ENCODE measurements at places on chromosomes 7 and 10. TPM values are rescaled to one million over a fixed set of nuclear protein-coding genes. Genes with fewer than 3 reads are reported as not detected.

The GPR85 gene
- 1.6 TPM for total RNA-seq

DNA sequence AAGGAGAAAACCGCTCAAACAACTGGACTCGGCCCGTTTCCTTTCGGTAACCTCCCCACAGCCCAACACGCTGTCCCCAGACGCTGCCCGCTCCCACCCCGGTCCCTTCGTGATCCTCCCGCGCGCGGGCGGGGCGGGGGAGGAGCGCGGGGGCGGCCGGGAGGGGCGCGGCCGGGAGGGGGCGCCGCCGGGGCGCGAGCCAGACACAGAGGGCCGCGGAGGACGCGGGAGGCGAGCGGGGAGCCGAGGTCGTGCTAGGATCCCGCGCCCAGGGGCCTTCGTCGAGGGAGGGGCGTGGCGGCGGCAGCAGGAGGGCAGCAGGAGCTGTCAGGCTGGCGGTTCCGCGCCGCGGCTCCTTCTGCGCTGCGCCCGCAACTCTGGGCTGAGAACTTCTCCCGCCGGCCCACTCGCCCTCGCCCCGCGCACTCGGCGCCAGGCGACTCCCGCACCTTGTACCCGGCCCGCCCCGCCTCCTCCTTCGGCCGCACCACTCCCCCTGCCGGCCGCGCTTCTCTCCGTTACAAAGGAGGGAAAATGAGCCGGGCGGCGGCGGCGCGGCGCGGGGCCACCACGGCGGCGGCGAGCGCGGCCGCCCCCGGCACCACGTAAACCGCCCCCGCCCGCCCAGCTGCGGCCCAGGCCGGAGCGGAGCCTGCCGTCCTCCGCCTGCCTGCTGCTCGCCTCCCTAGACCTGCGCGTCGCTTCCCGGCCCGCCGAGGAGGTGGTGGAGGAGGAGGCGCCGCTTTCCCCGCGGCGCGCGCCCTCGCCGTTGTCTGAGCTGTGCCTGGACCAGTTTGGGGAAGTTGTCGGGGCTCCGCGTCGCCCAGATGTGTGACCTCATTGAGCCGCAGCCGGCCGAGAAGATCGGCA is at the start of gene CDK14:
CDK14 (plus strand) TSS at position 521 of the 870 bp plus-strand sequence; CDS start at position 828, 307 bp downstream.
- DNase-seq = peak; percentile 89

The PNLIP gene
- 2.8 TPM for total RNA-seq

- DNase-seq = peak; percentile 87
These were observed 327.6 kb downstream of the TNS3 start for GRCh38 chr7:47254081-47254977.

The ADRB1 gene
- total RNA-seq = 0.76 TPM

The PWWP2B gene
- total RNA-seq = 13.3 TPM

- no peak for DNase-seq
These were observed 21.3 kb downstream of the BTBD16 start for GRCh38 chr10:122292376-122292775.

GRCh38 chr10:30435073-30435422 is 1.1 kb downstream of the MAP3K8 start:
- peak; percentile 69 for DNase-seq

DNA sequence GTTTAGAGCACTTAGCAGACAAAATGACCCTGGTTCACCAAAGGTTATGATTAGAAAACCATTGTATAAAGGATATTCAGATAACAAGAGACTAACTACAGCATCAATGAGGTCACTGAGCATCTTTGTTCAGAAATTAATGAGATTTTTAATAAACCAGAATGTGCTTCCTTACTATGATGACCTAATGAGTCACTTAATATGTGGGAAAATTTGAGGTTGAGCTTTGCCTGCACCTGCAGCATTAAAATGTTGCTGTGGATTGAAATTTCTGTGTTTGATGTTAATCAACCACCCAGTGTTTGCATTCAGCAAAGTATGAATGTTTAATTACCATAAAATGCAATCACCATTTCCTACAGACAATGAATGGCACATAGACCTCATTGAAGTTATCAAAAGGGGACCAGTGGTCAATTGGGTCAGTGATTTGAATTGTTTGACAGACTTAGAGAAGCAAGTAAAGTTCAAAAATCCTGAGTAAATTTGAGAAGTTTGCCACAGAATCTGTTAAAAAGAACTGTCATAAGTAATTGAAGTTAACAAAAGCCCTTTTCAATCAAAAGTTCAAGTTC is 45.8 kb downstream of the EXOC6 start:
- no peak for DNase-seq

GRCh38 chr10:81704596-81704995 is 170.4 kb upstream of the NRG3 start:
- no peak for DNase-seq

- DNase-seq = no peak
These were observed 316.8 kb upstream of the MTPN start for GRCh38 chr7:136293841-136294391.

DNA sequence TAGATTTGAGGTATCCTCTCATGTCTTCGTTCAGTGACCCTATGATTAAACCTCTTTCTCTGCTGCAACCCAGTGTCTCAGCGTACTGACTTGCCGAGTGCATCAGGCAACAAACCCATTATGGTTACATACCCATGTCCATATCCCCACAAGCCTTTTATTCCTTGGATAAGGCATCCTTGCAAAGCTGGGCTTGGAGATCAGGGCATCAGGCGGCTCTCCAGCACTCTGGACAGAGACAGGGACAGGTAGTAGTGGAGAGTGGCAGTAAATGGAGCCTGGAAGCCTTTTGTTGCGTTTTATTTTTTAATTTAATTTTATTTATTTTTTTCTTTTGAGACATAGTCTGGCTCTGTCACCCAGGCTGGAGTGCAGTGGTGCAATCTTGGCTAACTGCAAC is 32.0 kb upstream of the NPFFR1 start:
- no peak for DNase-seq

The LRRC17 gene
- total RNA-seq = 4.2 TPM

The PAPOLB gene
- 0.98 TPM for total RNA-seq

The ADAM8 gene
- total RNA-seq = 20.7 TPM

DNA sequence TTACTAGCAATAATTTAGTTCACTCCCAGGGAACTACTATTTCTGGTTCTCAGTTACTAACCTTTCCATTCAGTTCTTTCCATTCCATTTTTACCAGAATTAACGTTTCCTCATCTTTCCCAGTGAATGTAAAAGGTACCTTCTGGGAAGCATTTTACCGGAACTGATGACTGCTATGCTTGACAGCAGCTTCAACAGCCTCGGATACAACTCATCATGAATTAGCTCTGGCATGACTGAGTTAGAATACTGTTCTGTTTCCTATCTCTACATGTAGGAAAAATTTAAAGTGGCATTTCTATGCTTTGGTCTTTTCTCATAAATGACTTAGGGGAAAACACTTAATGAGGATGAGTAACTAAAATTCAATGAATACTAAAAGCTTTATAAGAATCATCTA is 18.6 kb downstream of the TAS2R41 start:
- no peak for DNase-seq

DNA sequence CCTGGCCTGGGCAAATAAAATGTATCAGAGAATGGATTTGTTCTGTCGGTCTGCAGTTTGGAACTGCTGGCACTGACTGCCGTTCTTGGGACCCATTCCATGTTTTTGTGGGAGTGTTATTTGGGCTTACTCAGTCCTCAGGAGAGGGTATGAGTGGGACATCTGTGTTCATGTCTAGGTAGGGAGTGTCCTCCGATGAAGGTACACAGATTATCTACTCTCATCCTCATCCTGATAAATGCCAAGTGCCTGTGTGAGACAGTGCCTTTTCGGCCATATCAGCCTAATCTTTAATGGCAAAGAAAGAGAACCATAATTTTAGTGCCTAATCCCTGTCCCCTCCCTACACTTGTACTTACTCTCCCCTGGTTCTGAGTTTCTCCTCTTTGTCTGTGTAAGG is 409.4 kb downstream of the REEP3 start:
- DNase-seq = no peak

DNA sequence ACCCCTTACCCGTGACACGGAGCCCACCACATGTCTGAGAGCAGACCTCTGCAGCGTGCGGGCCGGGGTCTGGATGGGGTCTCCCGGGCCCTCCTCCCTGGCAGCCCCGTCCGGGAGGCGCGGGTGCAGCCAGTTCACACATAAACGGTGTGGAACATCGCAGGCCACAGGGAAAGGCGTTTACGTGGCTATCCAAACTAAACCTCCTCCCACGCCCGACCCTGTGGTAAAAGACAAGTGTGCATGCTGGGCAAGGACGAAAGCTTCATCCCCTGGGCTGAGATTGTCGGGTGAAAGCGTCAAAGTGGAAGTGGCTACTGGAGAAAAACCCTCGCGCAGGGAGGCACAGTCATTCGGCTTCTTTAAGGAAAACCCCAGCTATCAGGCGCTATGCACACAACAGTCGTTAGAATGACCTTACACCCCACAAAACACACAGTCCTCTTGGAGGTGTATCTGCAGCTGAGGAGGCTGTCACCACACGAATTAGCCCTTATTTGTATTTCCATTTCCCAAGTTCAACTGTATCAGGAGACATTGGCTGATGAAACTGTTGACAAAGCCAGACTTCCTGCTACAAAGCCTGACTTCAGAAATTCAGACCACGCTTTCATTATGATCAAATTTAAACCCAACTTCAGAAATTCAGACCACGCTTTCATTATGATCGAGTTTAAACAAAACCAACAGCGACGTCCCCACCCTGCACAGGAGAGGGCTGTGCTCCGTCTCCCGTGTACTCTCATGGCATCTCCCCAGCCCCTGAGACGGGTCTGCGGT is 15.3 kb downstream of the GPER1 start:
- no peak for DNase-seq

GRCh38 chr7:90853205-90853604 is 257.1 kb downstream of the CDK14 start:
- DNase-seq = no peak

DNA sequence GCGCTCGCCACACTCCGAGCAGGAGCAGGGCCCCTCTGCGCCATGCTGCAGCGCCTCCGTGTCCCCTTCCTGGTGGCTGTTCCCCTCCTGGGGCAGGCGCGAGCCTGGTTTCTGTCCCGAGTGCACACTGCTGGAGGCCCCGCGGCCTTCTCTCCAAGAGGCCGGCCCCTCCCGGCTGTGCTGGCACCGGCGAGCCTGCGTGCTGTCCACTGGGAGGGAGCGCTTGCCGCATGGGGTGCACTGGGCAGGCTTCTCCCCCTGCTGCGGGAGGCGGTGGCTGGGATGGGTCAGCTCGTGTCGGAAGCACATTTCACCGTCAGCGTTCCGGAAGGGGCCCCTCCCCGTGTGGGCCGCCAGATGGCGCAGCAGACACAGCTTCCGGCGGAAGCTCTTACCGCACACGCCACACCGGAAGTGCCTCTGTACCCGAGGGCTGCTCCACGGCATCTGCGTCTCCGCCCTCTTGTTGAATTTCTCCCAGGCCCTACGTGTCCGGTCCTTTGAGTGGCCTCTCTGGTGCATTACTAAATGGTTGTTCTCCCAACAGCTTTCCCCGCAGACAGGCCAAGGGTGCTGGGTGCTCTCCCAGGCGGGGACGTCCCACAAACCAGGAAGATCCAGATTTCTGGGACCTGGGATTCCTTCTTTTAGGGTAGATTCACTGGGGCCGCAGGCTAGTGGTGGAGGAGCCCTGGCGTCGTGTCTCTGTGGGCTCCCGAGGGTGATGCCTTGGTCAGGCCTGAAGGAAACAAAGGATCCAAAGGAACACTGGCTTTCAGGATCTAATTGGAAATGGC is 18.7 kb downstream of the ZNF786 start:
- DNase-seq = no peak

DNA sequence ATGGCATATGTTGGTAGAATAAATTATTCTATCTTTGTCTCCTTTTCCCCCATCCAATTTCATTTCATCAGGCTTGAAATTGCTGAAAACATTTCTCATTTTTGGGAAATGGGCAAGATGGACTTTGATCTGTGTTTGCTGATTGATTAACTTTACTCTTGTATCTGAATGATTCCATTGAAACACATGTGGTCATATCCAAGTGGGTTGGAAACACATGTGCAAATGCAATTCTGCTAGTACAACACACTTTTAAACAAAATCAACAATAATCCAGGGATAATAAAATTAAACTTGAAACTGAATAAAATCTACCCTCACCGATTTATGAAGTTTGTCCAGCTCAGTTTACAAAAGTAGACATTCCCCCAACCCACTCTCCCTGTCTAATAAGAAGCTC is 96.9 kb downstream of the EPDR1 start:
- no peak for DNase-seq

The ADAM22 gene
- total RNA-seq = 8.5 TPM

GRCh38 chr10:128739930-128740329 is 613.7 kb upstream of the MKI67 start:
- DNase-seq = no peak

The INA gene
- not detected for total RNA-seq

- DNase-seq = peak; percentile 75
These were observed 737 bp downstream of the ZMIZ1 start for GRCh38 chr10:79069325-79070080.

DNA sequence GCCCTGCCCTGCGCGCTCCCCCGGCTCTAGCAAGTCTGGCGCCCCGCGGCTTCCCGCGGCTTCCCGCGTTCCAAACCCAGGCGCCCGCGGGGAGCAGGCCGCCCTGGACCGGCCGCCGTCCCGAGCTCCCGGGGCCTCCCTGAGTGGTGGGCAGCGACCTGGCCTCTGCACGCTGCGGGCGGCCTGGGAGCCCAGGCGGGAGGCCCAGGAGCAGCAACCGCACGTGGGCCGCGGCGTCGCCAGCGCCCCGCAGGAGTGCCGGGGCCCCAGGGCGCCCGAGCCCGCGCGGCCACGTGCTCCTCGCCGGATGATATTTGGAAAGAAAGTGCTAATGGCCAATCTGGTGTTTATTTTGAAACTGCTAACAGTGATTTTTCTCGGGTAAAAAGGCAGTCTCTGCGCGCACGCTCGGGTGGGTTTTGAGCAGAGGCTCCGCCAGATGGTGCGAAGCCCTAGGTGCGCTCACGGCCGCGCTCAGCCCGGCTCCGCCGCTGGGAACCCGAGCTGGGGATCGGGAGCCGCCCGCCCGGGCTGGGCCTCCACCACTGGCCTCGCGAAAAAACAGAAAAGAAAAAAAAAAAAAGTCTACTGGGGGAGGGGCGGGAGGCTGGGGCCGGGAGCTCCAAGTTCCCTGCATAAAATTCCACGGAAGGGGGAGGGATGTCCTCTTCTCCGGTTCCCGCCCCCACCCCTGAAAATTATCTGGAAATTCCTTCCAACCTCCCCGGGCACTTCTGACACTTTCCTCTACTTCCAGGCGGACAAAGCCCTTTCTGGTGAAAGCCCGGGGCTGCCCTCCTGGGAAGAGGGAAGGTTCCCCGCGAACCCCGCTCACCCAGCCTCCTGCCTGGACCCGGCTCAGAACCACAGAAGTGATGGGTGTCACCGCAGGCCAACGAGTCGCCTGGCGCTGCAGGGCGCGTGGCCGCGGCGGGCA is 4.3 kb downstream of the EBF3 start:
- peak; percentile 59 for DNase-seq

The BTBD16 gene
- total RNA-seq = 0.89 TPM

The NODAL gene
- total RNA-seq = not detected

The ASB10 gene
- not detected for total RNA-seq

The PKD1L1 gene
- total RNA-seq = 1.5 TPM

- DNase-seq = no peak
These were observed 174.8 kb downstream of the JAZF1 start for GRCh38 chr7:28005847-28006231.

The ACTL6B gene
- total RNA-seq = not detected

GRCh38 chr10:72487521-72487920 is 132.8 kb upstream of the DNAJB12 start:
- DNase-seq = no peak

All from sciatic nerve (tissue), 2 donors.